Neural crest cell (in vitro differentiated cells): ENCODE measurements at places on chromosomes 13 and 19.

DNA sequence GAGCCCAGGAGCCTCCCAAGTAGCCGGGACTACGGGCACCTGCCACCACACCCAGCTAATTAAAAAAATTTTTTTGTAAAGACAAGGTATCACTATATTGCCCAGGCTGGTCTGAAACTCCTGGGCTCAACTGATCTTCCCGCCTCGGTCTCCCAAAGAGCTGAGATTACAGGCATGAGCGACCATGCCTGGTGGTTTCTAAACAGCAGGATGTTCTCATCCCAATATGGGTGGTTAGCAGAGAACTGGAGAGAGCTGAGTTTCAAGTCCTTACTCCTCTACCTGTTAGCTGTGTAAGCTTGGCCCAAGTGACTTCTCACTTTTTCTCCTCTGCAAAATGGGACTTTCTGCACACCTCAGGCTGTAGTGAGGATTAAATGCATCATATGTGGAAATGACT is 8.0 kb downstream of the TMEM91 start:
- no peak for DNase-seq

- no peak for DNase-seq
These were observed 24.1 kb downstream of the RDH8 start for GRCh38 chr19:10037367-10037766.

DNA sequence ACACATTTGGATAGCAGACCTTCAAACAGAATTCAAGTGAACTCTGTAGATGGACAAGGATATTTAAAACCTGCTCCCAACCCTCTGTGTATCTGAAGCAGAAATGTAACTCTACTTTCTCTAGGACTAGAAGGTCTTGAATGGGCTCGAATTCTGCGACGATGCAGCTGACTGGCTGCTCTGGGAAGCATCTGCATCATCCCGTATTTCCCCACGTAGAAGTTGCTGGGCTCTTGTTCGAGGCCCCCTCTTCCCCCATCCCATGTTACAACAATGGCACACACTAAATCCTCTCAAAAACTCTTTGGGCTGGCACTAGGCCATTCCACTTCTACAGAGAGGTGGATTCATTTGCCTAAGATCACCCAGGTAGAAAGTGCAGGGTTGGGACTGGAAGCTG is 15.0 kb downstream of the C19orf81 start:
- no peak for DNase-seq

DNA sequence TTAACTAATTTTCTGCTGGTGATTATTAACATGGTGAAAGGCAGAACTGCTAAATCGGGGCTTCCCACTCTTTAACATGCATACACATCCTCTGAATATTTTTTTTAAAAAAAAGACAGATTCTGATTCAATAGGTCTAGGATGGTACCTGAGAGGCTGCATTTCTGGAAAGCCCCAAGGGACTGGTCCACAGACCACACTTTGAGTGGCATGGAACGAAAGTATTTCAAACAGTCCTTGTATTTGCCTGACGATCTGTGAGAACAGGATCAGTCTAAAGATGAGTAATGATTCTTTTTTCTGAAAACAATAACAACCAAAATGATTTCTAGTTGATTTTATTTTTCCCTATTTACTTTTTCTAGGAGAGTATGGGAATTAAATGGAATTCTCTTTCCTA is 16.7 kb upstream of the SPART start:
- DNase-seq, result no peak

DNA sequence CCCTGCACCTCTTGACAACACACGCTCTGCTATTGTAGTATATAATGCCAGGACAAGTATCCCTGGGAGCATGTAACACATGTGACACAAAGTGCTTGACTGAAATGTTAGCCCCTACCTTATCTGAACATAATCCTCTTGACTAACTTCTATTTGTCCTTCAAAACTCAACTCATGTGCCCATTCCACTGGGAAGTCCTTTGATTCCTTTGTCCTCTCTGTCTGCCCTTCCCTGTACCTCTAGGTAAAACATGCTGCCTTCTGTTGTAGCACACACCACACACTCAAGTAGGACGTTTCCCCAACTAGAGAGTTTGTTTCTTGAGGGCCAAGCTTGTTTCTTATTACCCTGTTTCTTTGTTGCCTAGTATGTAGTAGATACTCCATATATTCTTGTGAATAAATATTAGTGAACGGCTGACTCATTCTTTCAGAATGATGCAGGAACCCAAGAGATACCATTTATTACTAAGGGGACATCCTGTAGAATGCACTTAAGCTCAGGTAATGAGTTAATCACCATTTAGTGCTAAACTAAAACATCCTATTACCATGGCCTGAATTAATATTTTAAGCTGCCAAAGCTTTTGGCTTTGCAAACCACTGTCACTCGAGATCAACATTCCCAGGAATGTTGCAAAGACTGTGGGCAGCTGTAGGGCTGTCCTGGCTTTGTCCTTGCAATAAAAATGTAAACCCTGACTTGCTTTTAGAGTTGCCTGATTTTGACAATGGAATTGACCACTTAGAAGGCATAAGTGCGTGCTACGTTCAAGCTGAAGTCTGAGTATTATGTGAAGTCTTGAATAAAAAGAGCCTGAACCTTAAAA is 313.4 kb downstream of the COG6 start:
- no peak for DNase-seq

GRCh38 chr13:108609353-108609752 is 20.1 kb upstream of the MYO16 start:
- DNase-seq, result no peak

DNA sequence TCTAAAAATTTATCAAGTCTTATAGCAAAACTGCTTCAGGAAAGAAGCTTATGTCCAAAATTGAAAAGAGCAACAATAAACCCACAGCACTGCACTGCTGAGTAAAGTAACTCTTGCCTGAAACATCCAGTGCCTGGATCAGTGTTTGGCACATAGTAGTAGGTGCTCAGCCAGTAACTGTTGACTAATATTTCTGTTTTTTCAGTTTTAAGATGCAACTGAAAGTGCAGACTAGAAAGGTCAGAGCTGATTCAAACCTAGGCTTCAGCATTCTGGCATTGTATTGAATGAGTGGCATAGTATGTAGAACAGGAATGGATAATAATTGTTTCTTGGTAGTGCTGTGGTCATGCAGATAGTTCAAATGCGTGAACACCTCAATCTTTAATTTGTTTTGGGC is 67.6 kb downstream of the UBL3 start:
- DNase-seq, result no peak

DNA sequence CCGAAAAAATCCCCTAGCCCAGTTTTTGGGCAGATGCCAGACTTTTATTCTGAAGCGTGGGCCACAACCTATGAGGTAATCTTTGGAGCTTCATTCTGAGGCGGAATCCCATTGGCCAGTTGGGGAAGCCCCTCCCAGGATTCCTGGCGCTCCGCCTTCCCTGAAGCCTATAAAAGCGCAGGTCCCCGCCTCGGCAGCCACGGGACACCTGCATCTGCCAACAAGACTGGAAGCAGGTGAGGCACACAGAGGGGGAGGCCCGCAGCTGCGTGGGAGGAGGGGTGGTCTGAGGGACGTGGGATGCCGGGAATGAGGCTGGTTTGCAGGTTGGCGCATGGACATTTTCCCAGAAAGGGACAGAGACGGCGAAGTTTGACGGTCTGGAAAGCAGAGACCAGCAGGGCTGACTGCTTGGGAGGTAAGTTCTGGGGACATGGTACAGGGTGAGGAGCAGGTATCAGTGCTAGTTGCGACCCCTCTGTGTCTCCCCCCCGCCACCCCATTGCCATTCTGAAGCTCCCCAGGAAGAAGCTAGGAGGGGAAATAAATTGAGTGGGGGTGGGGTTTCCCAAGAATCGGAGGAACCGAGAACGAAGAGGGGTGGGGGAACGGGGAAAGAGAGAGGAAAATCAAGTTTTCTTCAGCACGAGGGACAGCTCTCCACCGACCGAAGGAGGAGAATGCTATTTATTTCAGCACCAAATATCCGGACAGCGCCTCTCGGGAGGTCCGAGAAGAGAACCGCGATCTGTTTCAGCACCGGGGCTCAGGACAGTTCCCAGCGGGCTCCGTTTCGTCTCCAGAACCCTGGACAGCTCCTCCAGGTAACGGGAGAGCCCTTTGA is 22.4 kb upstream of the FEM1A start:
- DNase-seq, result peak; percentile 98

DNA sequence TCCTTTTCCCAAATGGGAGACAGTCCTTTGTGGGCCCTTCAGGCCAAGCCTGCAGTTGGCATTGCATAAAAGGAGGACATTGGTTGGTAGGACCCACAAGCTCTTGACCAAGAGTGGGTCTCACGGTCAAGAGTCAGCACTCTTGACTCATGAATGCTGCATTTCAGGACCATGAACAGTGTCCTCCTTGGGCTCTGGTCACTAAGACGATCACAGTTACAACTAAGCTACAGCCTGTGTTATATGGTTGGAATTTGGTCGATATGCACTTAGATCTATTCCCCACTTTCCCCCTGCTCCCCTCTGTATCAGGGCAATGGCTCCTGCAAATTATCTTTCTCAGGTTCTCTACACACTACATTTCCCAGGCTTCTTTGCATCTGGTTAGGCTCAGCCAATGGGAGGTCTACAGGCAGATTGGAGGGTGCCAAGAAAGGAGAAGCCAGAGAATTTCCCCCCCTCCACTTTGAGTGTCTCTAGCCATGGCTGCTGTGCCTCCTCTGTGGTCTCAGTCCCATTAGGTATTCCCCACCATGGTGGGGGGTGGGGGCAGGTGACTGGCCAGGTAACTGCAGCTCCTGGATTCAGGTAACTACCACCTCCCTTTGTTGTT is 3.1 kb upstream of the OLFM2 start:
- no peak for DNase-seq

GRCh38 chr19:9792206-9793070 is 23.9 kb upstream of the ZNF846 start:
- peak; percentile 85 for DNase-seq

DNA sequence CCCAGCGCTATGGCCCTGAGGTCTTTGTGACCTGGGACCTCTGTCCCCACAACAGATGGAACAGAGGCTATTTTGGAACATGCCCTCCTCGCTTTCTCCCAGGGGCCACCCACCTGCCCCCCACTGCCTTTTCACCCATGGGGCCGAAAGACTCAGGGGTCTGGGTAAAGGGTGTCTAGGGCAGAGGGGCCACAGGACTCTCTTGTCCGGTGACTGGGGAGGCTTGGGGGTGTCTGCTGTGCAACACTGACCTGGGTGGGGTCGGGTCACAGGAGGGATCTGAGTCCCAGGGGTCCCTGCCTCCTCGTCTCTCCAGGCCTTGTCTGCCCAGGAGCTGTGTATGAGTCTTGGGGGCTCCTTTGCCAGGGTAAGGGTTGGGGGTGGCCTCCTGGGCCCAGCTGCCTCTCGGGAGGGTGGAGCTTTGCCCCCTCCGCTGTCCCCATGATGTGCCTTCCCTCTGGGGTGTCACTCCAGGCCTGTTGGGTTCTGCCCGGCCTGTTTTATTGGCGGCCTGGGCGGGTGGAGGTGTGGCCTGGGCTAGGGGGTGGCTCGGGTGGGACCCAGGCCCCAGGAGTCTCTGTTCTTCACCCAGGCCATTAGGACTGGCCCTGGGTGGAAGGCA is 2.1 kb downstream of the ARID3A start:
- no peak for DNase-seq

DNA sequence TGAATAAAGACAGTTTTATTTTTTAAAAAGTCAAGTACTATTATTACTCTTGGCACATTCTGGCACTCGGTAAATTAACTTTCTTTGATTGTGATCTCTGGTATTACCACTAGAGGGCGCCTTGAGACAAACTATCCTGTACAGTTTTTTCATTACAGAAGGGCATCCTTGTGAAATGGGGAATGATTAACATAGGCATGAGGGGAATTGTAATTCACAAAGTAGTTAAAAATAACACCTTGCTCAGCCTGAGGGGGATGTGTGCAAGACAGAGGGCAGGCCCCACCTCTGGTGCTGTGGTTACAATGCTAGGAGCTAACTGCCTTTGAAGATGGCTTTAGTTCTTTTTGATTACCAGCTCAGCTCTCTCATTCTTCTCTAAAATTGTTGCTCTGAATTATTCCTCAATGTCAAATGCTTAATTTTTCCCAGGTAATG is 24.2 kb upstream of the C1QTNF9B start:
- DNase-seq, result peak; percentile 38

DNA sequence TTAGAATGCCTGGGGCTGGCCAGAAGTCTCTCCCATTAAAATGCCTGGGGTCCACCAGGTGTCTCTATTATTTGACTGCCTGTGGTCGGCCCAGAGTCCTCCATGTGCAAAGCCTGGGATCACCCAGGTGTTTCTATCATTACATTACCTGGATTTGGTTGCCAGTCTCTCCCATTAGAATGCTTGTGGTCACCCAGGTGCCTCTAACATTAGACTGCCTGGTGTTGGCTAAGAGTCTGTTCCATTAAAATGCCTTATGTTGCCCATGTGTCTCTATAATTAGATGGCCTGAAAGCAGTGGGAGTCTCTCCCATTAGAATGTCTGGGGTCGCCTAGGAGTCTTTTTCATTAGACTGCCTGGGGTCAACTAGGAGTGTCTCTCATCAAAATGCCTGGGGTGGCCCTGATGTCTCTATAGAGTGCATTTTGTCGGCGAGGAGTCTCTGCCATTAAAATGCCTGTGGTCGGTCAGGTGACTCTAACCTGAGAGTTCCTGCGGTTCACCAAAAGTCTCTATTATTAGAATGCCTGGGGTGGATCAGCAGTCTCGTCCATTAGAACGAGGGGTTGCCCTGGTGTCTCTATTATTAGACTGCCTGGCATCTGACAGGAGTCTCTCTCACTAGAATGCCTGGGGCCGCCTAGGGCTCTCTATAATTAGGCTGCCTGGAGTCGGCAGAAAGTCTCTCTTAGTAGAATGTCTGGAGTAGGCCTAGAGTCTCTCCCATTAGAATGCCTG is 1540.5 kb downstream of the UQCRFS1 start:
- no peak for DNase-seq

GRCh38 chr13:112055036-112055914 is 11.7 kb upstream of the SOX1 start:
- DNase-seq, result no peak

DNA sequence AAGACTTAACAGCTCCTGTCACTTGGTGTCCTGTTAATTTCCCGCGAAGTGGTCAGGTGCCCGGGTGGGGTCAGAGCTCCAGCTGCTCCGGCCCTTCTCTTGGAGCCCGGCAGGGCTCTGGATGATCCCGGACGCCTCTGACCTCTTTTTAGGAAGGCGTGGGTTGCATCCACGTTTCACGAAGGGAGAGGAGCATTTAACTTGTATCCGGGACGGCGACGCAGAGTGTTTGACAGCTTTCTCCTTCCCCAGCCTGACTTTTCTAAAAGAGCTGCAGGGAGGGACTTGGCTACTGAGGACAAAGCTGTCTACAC is 656 bp downstream of the ZNF155 start:
- no peak for DNase-seq
